ENCODE measurements at places on chromosomes 6 and 20.

DNA sequence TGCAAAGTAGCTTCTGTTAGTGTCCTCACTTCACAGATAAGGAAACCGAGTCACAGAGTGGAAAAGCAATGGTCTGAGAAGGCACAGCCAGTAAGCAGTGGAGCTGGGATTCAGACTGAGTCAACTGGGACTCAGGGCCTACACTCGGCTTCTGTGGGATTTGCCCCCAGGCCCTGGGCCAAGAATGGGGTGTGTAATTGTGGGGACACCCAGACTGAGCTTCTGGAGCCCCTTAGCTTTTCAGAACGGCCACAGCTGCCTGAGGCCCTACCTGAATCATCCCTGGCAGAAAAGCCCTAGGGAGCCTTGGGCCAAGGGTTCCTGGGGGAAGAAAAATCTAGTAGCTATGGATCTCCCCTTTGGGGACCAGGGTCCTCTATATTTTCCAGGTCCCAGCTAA is 6.5 kb downstream of the ANGPT4 start:
- DNase-seq: no peak

GRCh38 chr6:44800784-44801592 is 413.5 kb downstream of the CDC5L start:
- DNase-seq: no peak

DNA sequence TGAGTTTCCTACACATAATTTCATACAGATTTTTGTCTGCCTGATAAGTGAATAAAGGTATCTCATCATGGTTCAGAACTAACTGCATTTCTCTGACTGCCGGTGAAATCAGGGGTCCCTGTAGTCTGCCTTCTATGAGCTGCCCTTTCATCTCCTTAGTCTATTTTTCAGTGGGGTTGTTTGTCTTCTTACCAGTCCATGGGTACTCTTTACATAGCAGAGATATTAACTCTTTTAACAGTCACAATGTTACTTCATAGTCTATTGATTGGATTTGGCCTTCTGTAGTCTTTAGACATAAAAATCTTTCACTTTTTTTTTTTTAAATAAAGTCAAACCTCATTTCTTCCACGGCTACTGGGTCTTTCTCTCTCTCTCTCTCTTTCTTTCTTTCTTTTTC is 79.8 kb downstream of the RALGAPA2 start:
- no peak for DNase-seq

DNA sequence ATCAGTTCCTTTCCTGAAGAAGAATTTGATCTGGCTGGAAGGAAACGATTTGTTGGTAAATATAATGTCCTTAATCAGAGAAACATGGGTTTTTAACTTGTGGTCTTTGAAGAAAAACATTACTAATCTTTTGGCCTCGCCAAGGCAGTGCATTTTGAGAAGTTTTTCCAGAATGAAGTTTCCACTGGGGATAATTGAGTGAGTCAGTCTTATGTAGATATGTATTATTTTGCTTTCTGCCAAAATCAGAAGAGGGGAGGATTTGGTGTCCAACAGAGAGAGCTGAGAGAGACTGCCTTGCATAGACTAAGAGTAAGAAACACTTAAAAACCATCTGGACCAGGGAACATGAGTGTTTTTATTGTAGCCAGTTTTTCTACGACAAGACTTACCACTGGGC is 79.9 kb downstream of the FNDC1 start:
- DNase-seq: peak; percentile 57

GRCh38 chr6:163354761-163355425 is 59.6 kb upstream of the QKI start:
- DNase-seq: no peak

DNA sequence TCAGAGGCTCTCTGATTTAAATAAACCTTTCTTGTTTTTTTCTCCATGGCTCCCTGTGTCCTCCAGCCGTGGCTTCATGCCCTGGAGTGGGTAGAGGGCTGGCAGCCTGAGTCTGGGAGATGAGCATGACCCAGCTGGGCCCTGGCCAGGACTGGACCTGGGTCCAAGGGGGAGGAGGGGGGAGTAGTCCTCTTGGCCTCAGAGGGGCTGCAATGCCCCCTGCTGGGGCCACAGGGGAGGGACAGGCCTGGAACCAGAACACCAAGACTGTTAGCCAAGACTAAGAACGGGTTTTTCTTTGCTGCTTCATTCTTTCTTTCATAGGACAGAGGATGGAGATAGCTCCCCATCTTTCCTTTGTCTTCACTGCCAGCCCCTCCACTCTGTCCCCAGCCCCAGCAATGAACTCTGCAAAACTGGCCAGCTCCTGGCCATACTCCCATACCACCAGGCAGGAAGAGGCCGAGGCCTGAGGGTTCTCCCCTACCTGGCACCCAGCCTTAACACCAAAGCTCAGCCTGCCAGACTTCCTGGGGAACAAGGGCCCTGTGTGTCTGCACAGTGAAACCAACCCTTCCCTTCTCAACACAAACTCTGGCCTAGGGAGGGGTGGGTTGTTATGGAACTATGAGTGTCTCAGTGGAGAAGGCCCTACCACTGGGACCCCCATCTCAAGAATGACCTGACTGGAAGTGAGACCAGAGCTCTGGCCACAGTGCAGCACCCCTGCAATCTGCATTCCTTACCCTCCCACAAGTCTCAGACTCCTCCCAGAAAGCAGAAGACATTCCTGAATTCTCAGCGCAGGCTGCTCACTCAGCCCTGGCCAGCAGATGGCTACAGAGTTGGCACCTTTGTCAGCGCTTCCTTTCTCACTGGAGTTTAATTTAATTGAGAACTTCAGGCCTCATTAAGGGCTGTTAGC is 11.0 kb downstream of the SLC29A1 start:
- peak; percentile 38 for DNase-seq

GRCh38 chr20:37773291-37773826 is 79.5 kb downstream of the CTNNBL1 start:
- DNase-seq: no peak

GRCh38 chr6:119591235-119591634 is 241.7 kb upstream of the MAN1A1 start:
- DNase-seq: no peak

- no peak for DNase-seq
These were observed 36.8 kb upstream of the ME1 start for GRCh38 chr6:83467620-83468036.

GRCh38 chr6:98487612-98488011 is 346.8 kb upstream of the POU3F2 start:
- DNase-seq: no peak

DNA sequence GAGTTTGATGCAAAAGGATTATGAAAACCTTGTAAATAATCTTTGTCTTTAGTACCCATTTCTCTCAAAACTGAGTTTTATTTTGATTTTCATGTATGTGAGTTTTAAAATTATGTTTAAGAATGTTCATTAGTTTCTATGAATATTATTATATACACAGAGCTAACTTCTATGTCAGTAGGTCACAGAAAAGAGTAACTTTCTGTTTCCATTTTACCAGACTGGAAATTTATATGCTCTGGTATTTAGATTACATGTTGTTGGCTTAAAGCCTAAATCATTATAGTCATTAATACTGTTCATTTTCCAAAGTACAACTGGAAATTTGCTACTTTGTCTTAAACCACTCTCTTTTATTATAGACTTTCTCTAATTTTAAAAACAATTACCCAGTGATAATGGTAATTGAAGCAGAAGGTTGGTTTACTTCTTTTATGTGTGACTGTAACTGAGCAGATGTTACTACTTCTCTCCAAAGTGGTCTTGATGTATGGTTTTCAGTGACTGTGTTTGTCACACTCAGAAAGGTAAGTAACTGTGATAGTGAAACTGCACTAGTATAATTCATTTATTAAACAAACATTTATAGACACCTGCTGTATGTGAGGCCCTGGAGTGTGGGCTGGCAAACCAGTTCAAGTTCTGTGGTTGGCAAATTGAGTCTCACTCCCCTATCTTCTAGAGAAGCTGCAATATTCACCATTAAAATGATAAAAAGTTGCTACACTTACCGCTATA is 13.2 kb downstream of the CRYBG1 start:
- no peak for DNase-seq

- DNase-seq: no peak
These were observed 3.4 kb downstream of the TSPO2 start for GRCh38 chr6:41045664-41046063.

GRCh38 chr20:32436968-32437367 is 78.8 kb downstream of the ASXL1 start:
- no peak for DNase-seq

- no peak for DNase-seq
These were observed 951 bp downstream of the FOXP4 start for GRCh38 chr6:41546866-41547798.

GRCh38 chr6:136411453-136412354 is 122.1 kb upstream of the BCLAF1 start:
- DNase-seq: no peak

All from GM04503 (cell line).